ENCODE measurements at places on chromosomes 1 and 21. TPM values are rescaled to one million over a fixed set of nuclear protein-coding genes. Genes with fewer than 3 reads are reported as not detected.

DNA sequence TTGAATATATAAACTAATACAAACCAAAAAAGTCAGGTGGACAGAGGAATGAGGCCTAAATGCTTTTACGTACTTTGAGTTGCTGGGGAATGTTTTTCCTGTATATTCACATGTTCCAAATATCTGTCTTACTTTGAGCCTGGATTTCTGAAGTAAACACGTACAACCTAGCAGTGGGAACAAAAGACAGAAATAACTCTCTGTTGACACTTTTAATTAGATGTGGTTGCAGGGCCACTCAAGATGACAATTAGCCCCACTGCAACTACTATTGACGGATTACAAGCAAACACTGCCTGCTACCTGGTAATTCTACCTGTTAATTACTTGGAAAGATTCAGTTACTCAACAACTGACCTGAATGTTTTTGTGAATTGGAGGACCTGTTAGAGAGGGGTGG lies 196.9 kb downstream of the TTLL7 start:
- H3K4me1 ChIP-seq = no peaks in the 10 kb centered on the region
- no peak overlapping the region for H3K27ac ChIP-seq
- H3K4me3 ChIP-seq = no peak overlapping the region
- DNase-seq = no peak
- H3K27me3 ChIP-seq = no peaks in the 10 kb centered on the region

The DENND2D gene
- 3.2 TPM for total RNA-seq

DNA sequence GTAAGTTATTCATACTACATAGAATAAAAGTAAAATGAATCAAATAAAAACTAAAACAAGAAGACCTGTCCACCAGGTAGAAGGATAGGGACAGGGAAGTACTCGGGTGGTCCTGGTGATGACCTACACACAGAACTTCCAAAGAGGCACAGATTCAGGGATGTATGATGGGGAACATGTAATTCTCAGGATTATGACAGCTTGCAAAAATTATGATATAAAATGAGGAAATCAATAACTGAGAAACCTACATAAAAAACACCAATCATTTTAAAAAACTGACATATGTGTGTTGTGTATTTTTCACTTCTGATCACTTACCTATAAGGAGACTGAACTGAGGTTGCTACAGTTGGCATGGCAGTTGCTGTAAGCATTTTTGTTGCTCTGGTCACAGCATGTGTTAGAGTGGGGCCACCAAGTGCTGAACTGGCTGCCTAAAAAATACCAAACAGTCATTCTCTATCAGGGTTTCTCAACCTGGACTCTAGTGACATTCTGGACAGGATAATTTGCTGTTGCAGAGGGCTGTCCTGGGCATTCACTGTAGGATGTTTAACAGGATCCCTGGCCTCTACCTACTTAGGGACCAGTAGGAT lies 73.8 kb downstream of the USP24 start:
- H3K4me3 ChIP-seq = no peak overlapping the region
- DNase-seq = no peak
- H3K36me3 ChIP-seq = peaks cover 56% of the 10 kb centered on the region
- H3K4me1 ChIP-seq = peaks cover 5% of the 10 kb centered on the region

The MATN1 gene
- 0.63 TPM for total RNA-seq

DNA sequence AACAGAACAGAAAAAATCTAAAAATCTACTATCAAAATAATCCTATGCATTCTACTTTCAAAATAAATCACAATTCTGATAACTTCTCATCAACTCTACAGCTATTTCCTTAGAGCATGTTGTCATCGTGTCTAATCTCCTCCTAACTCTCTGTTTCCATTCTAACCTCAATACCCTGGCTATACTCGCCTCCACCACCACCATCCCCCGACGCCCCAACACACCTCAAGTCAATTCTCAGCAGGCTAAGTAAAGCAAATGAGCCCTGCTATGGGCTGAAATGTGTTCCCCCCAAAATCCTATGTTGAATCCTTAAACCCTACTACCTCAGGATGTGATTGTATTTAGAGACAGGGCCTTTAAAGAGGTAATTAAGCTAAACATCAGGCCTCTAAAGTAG lies 34.6 kb downstream of the NRDC start:
- H3K36me3 ChIP-seq = peaks cover 12% of the 10 kb centered on the region
- no peaks in the 10 kb centered on the region for H3K4me1 ChIP-seq
- H3K27ac ChIP-seq = no peak overlapping the region
- H3K27me3 ChIP-seq = no peaks in the 10 kb centered on the region
- DNase-seq = no peak

- DNase-seq = no peak
- no peak overlapping the region for H3K4me3 ChIP-seq
- no peaks in the 10 kb centered on the region for H3K36me3 ChIP-seq
- H3K4me1 ChIP-seq = no peaks in the 10 kb centered on the region
Observed at GRCh38 chr1:215040190-215040589, 42.3 kb upstream of the KCNK2 start.

GRCh38 chr21:34722684-34723300 lies 54.0 kb downstream of the CLIC6 start:
- peaks cover 9% of the 10 kb centered on the region for H3K4me1 ChIP-seq
- peak; percentile 32 for DNase-seq
- H3K36me3 ChIP-seq = no peaks in the 10 kb centered on the region

The NGF gene
- total RNA-seq = 0.86 TPM

The ACTN2 gene
- total RNA-seq = not detected

The NBPF6 gene
- 0.07 TPM for total RNA-seq

The RTCA gene
- total RNA-seq = 41.7 TPM

DNA sequence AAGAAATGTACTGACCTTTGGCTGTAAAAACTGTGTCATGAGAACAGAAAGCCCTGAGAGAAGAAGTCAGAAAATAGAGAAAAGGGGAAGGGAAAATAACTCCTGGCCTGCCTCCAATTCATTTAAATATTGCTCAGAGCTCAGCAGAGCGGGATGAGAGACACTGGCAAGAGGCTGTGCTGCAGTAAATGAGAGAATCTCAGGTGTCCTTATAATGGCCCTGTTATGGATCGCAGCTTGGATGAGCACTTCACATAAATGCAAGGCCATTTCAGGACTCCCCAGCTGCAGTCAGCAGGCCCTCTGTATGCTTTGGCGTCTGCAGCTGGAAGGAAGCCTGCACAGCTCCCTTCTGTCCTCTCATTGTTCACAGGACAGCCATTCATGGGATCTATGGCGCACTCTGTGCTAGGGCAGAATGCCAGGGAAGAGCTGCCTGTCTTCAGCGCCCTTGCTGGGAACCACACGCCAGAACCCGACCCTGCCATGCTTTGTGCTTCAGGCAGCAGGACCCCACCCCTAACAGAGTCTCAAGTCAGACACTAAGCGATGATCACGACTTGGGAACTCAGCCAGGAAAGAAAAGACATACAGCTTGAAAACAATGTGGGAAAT lies 20.7 kb upstream of the ABCB10 start:
- peak; percentile 53 for DNase-seq
- peak overlapping the region; percentile 40 for H3K4me3 ChIP-seq
- H3K27ac ChIP-seq = no peak overlapping the region
- H3K27me3 ChIP-seq = no peaks in the 10 kb centered on the region

The CFAP45 gene
- 1.6 TPM for total RNA-seq

DNA sequence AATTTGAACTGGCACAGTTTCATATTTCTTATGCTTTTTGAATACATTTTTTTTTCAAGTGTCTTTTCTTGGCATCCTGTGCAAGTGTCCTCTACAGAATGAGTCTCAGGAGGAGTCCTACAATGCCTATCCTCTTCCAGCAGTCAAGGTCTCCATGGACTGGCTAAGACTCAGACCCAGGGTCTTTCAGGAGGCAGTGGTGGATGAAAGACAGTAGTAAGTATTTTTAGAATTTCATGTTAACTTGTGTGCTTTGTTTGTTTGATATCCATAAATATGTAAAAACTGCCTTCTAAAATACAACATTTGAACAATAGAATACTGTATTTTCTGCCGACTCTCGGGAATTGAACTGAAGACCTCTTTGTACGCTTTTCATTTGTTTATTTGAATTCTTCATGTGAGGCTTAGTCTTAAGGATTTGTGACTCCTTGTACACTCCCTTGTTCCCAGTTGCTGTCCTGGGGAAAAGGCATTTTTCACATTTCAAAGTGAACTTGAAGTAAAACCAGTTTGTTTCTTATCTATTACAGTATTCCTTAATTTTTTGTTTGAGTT lies 56.6 kb downstream of the NCF2 start:
- DNase-seq = no peak
- H3K27ac ChIP-seq = no peak overlapping the region
- H3K4me1 ChIP-seq = peaks cover 20% of the 10 kb centered on the region
- H3K4me3 ChIP-seq = no peak overlapping the region

DNA sequence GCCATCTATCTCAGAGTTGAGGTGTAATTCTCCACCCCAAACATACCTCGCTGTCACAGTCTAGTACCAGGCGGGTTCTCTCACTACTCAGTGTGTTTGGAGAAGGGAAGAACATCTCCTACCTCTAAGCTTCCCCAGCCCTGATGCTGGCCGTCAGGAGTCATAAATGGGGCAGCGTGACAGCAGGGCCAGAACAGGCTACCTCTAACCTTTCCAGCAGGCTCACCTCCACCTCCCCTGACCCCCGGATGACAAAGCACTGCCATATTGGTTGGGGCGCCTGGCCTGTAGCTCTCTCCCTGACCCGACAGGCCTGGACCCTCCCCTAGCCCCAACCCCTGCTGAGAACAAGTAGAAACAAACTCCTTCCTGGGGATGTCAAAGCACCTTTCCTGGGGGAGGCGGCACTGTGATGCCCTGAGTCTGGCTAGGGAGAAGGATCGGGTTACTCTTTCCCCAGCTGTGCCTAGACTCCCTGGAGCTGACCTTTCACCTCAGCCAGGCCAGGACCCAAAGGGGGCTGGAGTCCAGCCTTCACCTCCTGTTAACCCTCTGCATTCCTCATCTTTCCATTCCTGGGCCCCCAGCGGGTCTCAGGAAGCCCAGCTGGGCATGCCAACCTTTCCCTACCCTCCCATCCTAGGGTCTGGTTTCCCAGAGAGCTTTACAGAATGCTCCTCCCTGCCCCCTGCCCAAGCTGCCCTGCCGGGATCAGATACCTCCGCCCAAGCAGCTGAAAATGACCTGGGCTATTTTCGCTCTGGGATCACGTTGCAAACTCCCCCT lies 34.2 kb downstream of the AHDC1 start:
- H3K27ac ChIP-seq = no peak overlapping the region
- DNase-seq = no peak
- H3K27me3 ChIP-seq = no peaks in the 10 kb centered on the region
- peaks cover 4% of the 10 kb centered on the region for H3K36me3 ChIP-seq
- no peak overlapping the region for H3K4me3 ChIP-seq
- H3K4me1 ChIP-seq = peaks cover 21% of the 10 kb centered on the region

DNA sequence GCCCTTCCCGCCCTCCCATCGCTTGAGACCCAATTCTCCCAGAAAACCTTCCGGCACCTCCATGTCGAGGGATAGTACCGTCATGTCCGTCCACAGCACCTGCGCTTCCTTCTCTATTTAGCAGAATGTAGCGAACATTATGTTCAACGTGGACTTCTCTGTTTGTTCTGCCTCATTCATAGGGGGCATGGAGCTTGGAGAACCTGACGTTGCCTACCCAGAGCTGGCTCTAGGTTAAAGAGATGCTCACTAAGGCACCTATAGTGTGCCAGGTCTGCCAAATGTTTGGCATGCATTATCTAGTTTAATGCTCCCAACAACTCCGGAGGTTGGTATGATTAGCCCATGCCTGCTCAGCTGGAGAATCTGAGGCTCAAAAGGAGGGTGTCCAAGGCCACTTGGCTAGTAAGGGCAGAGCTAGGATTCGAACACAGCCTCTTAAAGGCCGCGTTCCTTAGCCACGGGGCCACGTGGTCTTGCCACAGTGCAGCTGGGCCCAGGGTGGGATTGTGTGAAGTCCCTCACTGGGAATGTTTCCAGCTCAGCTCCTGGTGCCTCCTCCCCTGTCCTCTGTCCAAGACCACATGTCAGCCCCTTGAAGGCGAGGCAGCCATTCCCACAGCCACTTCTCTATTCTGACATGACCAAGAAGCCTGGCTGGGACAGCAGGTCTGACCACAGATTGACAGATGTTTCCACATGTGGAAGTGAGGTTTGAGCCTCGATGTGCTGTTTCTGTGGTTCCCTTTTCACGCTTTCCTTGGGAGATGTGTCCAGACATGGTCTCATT lies 57.8 kb downstream of the RUNX3 start:
- H3K36me3 ChIP-seq = no peaks in the 10 kb centered on the region
- H3K4me1 ChIP-seq = peaks cover 2% of the 10 kb centered on the region
- no peak overlapping the region for H3K27ac ChIP-seq
- no peaks in the 10 kb centered on the region for H3K27me3 ChIP-seq
- no peak overlapping the region for H3K4me3 ChIP-seq
- no peak for DNase-seq

- peaks cover 17% of the 10 kb centered on the region for H3K4me1 ChIP-seq
- peaks cover 15% of the 10 kb centered on the region for H3K27me3 ChIP-seq
- DNase-seq = no peak
- no peaks in the 10 kb centered on the region for H3K36me3 ChIP-seq
- no peak within 1 kb of the TSS for H3K27ac ChIP-seq
- no peak within 1 kb of the TSS for H3K4me3 ChIP-seq
Observed at GRCh38 chr1:119368554-119368953, at the start of gene HAO2. Gene HAO2 (plus strand): TSS chr1:119368785. CDS start chr1:119381086, 12,301 bp downstream.

DNA sequence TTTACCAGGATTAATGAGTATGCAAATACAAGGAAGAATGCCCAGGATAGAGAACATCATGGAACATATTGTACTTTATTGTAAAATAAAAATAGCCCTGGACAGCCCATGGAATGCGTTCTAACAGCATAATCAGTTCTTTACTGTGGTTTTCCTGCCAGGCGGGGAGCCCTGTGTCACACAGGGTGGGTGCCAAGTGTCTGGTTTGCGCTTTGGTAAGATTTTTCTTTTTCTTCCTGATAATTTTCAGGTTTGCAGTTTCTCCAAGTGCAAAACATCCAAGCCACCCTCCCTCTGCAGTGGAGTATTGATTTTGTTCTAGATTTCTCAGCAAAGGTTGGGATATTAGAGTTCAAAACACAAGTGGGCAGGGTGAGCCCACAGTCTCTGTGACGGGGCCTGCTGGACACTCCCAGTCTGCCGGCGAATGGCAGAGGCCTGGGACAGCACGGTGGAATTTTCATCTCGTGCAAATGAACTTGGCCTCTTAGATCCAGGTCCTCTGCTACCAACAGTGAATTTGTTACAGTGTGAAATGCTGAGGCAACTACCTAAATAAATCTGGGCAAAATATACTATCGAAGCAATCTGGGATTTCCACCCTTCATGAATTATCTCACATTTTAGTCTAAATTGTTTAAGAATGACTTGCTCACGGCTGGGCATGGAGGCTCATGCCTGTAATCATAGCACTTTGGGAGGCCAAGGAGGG lies 15.6 kb upstream of the KCNJ15 start:
- H3K4me1 ChIP-seq = peaks cover 16% of the 10 kb centered on the region
- no peak overlapping the region for H3K27ac ChIP-seq
- H3K27me3 ChIP-seq = no peaks in the 10 kb centered on the region
- H3K4me3 ChIP-seq = no peak overlapping the region

The NPHS2 gene
- not detected for total RNA-seq

All from PC-3 (cell line).